Amniotic stem cell (primary cell): ENCODE measurements at places on chromosomes 6 and 20.

DNA sequence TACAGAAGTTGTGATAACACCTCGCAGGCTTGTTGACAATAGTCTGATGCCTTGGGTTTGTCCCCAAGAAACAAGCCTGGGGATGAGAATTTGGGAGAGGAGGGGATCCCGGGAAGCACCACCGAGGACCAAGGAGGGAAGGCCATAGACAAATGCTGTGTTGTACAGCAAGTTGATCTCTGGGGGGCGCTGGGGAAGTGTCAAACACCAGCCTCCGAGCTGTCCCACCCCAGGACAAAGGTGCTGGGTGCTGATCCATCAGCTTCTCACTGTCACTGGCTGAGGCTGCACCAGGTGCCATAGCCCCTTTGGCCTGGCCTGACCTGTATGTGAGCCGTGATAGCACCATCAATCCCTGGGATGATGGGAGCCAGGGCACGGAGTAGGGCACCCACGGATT is 64.0 kb downstream of the SYNDIG1 start:
- DNase-seq = no peak

DNA sequence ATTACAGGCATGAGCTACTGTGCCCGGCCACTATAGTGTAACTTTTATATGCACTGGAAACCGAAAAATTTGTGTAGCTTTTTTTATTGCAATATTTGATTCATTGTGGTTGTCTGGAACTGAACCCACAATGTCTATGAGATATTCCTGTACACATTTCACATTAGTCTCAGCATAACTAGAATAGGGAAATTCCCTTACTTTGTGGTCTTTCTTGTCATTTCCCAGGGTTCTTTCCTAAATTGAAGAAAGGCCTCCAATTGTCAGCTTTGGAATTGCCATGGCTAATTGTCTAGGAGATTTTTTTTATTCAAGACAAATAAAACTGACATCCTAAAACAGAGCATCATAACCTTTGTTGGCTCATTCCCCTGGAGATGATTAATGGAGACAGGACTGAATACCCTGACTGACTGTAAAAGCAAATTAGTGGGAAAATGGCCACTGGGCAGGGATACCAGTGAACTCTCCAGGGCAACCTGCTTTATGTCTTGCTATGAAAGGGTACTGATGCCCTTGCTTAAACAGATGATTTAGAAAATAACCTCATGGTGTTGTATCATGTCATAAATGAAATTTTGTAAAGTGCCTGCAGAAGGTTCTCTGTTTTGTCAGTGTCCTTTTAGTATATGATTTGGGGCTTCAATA is 576.9 kb downstream of the RFPL4B start:
- DNase-seq = no peak

- DNase-seq = no peak
Observed at GRCh38 chr6:116392132-116393013, 21.6 kb downstream of the DSE start.

GRCh38 chr20:41367956-41368355 is 1.3 kb upstream of the EMILIN3 start:
- DNase-seq = no peak

GRCh38 chr20:53402233-53403005 is 191.2 kb downstream of the ZNF217 start:
- no peak for DNase-seq

DNA sequence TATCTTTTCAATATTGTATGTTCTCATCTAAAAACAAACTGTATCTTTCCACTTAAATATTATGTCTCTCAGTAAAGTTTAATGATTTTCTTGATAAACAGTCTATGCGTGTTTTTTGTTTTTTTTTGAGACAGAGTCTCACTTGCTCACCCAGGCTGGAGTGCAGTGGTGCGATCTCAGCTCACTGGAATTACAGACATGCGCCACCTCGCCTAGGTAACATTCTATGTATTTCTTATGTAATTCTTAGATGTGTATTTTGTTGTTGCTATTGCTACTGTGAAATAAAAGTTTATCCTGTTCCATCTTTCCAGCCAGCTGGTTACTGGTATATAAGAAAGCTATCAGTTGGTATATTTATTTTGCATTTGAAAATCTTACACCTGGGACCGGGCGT is 29.4 kb downstream of the ABHD12 start:
- DNase-seq = no peak

DNA sequence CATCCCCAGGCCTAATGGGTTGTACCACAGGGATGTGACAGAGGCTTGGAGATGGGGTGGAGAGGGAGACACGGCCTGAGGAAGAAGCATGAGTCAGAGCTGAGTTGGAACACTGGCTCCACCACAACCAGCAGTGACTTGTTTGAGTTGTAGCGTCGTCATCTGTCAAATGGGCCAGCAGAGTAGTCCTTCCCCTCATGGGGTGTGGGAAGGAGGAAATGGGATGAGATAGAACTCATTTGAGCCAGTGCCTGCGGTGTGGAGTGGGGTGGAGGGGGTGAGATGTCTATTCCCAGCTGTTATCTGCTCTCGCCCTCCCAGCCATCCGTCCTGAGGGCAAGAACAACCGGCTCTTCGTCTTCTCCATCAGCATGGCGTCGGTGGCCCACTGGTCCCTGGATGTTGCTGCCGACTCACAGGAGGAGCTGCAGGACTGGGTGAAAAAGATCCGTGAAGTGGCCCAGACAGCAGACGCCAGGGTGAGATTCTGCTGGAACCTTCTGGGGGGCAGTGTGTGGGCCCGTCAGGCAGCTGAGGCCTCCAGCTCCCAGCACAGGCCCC is 32.5 kb downstream of the PLCG1 start:
- DNase-seq = no peak
